ENCODE measurements at places on chromosomes 7 and 10.

GRCh38 chr10:90443342-90443741 is 414.5 kb downstream of the HTR7 start:
- DNase-seq: no peak

DNA sequence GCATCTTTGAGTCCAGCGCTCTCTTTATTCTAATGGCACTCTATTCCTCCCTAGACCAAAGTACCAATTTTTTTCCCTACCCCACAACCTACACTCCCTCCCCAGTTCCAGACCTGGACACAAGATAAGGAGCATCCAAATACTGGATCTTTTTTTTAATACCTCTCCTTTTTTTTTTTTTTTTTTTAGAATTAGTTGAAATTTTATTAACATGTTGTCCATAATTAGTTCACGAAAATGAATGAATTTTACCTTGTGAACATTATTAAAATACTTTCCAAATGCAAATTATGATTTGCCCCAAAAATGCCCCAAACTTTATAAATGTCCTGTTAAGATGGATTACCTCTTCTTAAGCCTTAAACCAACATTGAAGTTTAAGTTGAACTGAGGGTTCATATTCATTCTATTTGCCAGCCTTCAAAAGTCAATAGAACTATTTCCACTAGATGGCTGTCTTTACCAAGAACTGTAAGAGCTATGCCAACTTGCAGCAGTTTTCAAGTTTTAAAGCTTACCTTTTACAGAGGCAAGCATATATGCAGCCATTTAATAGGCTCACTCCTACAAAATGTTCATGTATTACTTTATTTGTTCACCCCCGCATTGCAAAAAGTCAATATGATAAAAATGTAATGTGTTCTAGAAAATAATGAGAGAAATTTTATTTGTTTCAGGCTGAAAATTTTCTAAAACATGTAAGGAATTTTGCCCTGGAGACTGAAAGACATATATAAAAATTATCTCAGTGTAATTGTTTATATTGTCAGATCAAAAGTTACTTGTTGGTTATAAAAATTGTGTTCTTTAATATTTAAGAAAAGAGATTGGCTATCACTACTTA is 39.7 kb upstream of the TNKS2 start:
- peak; percentile 77 for DNase-seq

- peak; percentile 59 for DNase-seq
Measured at GRCh38 chr7:32670110-32671025, 175.1 kb downstream of the AVL9 start.

DNA sequence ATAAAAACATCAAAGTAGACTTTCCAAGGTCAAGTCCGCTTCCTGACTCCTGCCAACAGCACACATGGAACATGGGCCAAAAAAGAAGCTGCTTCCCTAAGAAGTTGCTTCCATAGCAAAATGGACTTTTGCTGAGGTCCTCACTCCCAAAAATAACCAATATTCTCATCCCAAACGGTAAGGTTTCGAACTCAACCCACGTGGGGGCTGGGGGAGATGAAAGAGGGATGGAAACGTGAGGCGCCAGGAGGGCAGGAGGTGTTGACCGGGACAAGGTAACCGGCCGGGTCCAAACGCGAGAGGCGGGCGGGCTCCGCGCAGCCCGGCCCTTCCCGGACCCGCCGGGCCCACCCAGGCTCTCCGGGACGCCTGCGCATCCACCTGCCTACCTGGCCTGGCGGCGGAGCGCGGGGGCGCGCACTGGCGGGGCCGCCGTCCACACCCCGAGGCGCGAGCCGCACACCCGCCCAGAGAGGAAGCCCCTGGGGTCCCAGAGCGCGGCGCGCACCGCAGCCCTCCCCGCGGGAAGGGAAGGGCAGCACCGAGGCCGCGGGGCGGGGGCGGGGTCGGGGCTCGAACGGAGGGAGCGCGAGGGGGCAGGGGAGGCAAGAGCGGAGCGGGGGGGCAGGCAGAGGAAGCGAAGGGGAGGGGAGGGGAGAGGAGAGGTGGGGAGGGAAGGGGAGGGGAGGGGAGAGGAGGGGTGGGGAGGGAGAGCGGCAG is 742 bp downstream of the LMBR1 start:
- DNase-seq: peak; percentile 45

GRCh38 chr7:82173400-82174021 is 270.1 kb downstream of the CACNA2D1 start:
- no peak for DNase-seq

DNA sequence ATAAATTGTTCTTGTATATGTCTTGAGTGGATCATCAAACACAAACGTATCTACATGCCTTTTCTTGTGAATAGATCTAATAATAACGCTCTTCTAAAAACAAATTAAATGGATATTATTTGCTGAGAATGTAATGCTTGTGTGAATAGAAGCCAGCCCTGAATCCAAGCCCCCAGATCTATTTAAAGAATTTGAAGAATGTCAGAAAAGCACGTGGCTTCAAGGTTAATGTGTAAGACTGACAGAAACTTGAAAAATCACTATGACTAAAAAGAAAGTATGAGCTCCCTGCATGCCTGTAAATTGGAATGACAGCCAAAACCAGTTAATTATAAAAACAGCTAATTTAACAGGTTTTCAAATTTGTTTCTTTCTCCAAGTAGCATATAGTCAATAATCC is 43.2 kb upstream of the ATRNL1 start:
- no peak for DNase-seq

GRCh38 chr10:94251098-94251497 is 111.6 kb downstream of the NOC3L start:
- DNase-seq: no peak

- no peak for DNase-seq
Measured at GRCh38 chr7:130938661-130939060, 204.7 kb upstream of the KLF14 start.

- no peak for DNase-seq
Measured at GRCh38 chr10:6390213-6390845, 187.6 kb downstream of the PFKFB3 start.

DNA sequence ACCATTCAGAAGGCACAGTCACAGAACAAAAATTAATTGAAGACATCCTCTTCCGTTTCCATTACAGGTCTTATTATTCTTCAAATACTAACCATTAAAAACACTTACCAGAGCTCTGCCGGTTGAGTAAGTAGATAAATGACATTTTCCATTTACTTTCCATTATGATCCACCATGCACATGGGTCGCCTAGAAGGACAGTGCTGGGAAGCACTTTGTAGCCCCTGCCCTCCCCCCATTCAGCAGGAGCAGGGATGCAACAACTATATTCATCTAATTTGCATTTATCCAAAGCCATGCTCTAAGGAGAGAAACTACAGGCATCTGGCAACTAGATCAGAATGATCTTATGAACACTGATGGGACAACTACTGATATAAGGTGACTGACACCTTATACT is 76.8 kb upstream of the AFAP1L2 start:
- no peak for DNase-seq

DNA sequence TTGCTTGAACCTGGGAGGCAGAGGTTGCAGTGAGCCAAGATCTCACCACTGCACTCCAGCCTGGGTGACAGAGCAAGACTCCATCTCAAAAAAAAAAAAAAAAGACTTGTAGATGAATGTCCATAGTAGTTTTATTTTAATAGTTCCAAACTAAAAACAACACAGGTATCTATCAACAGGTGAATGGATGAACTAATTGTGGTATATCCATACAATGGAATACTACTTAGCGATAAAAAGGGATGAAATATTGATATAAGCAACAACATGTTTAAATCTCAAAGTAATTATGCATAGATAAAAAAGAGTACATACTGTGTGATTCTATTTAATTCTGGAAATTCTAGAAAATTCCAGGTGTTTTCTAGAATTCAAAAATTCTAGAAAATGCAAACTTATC is 37.5 kb upstream of the MRPS16 start:
- DNase-seq: no peak

- no peak for DNase-seq
Measured at GRCh38 chr10:133132473-133133291, 27.3 kb upstream of the KNDC1 start.

DNA sequence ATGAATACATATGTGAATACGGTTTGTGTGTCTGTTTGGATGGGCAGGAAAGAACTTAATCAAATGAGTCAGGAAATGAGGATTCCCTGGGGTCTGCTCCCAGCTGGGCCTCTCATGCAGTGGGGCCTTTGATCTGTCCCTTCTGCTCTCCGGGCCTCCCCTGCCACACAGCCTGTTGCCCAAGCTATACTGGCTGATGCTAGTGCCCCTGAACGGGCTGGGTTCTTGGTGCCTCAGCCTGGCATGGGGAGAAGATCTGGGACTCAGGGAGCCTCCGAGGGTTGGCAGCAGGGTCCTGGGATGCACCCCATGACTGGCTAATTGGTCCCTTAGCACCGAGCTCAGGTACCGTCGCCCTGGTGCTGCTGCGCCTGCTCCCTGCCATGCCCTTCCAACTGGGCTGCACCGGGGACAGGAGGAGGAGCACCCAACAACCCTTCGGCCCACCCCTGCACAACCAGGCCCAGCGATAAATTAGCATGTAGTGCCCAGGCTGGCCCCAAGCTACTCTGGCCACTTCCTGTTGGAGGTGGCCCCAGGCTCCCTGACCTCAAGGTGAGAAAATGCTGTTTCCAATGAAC is 59.9 kb upstream of the DUSP5 start:
- DNase-seq: no peak

DNA sequence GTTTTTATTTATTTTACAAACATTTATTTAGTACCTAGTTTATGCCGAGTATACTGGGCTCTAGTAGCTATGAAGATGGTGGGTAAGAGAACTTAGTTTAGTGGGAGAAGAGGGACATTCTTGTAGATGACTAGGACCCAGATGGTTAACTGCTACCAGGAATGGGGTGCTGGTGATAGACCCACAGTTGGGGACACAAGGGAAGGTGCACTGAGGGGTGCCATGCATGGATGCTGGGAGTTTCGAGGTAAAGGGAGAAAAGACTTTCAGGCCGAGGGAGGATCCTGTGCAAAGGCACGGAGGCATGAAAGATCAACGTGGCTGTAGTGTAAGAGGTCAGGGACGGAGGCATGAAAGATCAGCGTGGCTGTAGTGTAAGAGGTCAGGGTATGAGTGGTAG is 204.2 kb upstream of the HABP2 start:
- DNase-seq: no peak

- DNase-seq: no peak
Measured at GRCh38 chr7:111162692-111163091, 71.8 kb downstream of the LRRN3 start.

GRCh38 chr7:93053209-93053948 is 64.4 kb downstream of the SAMD9 start:
- DNase-seq: peak; percentile 83

DNA sequence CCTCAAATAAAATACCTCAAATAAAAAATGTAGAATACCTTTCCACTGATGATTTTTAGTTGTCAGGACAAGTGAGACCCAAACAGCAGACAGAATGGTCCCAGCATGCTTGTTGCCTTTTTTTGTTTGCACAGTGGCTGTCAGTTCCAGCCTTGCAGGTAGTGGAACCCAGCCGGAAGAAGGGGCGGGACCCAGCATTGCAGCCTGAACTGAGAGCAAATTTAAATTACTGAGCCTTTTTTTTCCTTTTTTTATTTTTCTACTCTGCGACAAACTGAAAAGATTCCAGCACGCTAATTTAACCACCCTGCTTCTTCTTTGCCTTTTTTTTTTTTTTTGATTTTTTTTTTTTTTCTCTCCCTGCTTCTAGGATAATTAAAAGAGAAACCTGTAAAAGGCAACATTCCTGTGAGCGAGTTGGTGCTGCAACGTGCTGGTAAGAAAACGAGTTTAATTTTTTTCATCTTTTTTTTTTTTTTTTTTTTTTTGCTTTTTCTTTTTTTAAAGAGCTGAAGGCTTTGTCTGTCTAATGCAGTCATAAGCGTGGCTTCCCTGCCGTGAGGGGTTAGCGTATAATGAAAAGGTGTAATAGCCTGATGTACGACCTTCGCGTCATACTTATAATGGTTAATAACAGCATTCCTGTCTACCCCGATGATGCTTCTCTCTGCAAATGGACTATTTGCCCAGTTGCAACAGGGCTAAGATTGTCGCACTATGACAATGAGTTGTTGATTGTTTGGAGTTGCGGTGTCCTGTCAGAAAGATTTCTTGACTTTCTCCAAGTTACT is 555.3 kb upstream of the CELF2 start:
- DNase-seq: no peak

Data from hematopoietic multipotent progenitor cell treated with erythropoietin and hydrocortisone succinate and interleukin-3 and kit ligand, for 8 days (in vitro differentiated cells).